NCI-H460 (cell line): ENCODE measurements at places on chromosomes 11 and 22.

DNA sequence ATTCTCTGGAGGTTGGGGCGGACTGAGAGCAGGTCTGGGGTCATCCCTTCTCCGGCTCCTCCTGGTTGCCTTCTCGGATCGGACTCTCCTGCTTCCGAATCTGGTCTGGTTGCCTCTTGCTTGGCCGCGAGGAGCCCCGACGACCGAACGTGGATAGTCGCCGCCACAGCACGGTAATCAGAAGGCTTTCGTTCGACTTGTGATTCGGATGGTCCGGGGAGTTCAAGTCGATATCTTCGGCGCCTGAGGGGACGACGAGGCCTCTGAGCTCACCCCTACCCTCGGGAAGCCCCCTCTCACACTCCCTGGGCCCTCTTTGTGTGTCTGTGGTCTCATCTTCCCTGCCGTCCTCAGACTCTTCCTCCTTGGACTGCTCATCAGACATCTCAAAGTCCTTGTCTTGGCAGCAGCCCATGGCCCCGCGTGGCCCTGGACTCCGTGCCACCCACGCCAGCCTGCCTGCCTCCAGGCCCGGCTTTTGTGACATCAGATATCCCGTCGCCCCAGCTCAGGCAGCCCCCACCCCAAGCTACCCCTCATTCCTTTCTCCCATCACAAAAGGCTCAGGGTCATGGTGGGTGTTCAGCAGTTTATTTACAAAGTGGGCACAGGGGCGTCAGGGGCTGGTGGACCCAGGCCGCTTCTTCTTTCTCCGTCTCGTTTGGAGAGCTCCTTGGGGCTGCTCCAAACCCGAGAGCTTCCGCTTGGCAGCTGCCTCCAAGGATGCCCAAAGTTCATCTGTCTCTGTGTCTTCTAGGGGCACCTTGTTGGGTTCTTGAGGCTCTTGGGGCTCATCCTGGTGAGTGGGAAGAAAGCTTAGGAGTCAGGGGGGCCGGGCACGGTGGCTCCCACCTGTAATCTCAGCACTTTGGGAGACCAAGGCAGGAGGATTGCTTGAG lies at the start of gene TEX54:
Gene TEX54, minus strand, starts transcription at position 506 of the 899 bp plus-strand sequence.
- no peak for DNase-seq

DNA sequence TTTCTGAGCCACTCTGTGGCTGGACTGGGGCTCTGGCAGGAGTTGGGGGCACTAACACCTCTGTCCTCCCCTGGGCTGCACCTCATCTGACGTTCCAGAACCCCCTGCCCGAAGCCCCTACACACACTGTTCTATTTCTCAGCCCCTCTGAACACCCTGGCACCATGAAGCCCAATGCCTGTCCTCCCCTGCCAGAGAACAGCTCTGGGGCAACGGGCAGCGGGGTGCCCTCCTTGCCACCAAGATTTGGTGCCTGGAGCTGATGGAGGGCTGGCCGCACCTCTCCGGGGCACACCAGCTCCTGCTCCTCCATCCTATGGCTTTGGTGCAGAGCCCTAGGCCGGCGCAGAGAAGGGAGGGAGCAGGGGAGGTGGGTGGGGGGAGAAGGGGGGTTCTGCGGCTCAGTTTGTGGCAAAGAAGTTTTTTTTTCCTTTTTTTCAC lies 16.3 kb downstream of the DUSP8 start:
- DNase-seq = no peak

DNA sequence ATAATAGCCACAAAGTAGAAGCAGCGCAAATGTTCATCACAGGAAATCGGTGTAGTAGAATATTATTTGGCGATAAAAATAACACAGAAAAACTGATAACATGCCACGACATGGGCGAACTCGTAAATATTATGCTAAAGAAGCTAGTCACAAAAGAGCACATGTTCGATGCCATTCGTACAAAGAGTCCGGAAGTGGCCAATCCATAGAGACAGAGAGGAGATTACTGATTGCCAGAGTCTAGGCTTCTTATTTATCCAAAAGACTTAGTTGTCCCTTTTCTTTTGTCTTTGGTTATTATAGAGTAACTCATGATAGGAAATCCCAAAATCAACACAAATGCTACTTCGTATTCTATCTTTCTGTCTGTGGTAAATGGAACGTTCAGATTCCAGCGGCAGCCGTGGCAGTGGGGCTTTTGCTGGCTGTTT lies 56.5 kb downstream of the MED15 start:
- no peak for DNase-seq

GRCh38 chr11:130510407-130511006 lies 62.1 kb downstream of the ADAMTS15 start:
- no peak for DNase-seq

- no peak for DNase-seq
These were observed 1.4 kb downstream of the DTX4 start for GRCh38 chr11:59173080-59173963.

DNA sequence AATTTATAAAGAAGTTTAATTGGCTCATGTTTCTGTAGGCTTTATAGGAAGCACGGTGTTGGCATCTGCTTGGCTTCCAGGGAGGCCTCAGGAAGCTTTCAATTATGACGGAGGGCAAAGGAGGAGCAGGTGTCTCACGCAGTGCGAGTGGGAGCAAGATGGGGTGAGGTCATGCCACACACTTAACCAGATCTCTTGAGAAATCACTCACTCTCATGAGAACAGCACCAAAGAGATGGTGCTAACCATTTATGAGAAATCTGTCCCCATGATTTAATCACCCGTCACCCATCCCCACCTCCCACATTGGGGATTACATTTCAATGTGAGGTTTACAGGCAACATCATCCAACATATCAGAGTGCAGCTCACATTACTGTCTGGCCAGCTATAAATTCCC lies 103.5 kb downstream of the ARHGAP8 start:
- no peak for DNase-seq

DNA sequence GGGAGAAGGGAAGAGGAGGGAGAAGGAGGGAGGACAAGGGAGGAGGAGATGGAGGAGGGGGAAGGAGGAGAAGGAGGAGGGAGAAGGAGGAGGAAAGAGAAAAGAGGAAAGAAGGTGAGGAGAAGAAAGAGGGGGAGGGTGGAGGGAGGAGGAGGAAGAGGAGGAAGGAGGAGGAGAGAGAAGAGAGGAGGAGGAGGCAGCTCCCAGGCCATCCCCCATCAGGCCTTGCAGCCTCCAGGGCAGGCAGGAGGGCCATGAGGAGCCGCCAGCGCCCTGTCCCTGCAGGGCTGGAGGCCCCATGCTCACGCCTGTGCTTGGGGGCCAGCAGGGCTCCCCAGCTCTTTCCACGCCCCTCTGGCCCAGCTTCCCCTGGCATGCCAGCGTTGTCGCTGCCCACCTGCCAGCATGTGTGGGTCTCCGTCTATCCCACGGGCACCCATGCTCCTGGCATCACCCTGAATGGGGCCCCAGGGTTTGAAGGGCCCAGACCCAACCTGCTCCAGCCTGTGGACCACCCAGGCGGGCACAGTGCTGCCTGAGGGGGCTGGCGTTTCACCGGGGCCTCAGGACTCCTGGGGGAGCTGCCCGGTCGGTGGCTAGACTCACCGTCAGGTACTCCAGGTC lies 5.2 kb downstream of the TSPAN32 start:
- DNase-seq = no peak

DNA sequence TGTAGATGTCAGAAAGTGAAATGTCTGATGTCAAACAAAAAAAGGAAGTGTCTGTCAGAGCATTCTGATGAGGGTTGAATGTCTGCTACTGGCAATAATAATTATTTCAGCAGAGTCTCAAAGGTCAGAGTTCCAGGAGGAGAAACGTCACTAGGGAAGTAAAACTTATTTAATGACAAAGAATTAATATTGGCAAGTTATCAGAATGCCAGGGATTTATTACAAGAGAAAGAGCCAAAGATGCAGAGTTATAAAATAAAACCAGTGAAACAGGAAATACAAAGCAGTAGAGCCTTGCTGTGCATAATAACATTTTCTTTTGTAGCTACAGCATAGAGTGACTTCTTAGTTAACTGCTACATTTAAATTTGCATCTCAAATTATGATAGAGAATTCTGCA lies 504.0 kb upstream of the LRRC4C start:
- no peak for DNase-seq

- no peak for DNase-seq
These were observed 18.6 kb downstream of the GLB1L2 start for GRCh38 chr11:134350381-134350780.

DNA sequence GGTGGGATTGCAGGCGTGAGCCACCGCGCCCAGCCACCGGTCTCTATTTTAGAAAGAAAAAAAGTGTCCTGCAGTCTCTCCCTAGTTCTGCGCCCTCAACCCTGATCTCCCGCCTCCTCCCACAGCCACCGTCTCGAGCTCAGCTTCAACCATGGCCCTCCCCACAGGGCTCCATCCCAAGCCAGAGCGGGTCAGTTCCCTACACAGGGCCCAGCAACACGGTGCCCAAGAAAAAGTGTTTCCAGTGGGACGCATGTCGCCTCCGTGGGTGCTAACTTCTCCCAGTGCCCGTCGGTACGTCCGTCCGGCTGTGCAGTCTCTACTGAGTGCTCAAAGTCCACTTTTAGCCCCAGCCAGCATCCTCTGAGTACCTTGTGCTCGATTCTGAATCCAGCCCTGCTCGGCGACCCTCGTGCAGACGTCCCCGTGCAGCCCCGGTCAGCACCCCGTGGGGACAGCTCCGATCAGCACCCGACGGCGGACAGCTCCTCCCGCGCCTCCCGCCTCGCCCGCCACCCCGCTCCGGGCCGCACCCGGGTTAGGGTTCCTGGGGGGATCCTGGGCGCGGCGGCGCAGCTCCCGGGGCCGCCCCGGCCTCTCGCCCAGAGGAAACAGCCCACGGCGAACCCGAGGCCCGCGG lies 657 bp upstream of the MAPK8IP2 start:
- no peak for DNase-seq

- no peak for DNase-seq
These were observed 92.6 kb downstream of the SWAP70 start for GRCh38 chr11:9756461-9756860.

DNA sequence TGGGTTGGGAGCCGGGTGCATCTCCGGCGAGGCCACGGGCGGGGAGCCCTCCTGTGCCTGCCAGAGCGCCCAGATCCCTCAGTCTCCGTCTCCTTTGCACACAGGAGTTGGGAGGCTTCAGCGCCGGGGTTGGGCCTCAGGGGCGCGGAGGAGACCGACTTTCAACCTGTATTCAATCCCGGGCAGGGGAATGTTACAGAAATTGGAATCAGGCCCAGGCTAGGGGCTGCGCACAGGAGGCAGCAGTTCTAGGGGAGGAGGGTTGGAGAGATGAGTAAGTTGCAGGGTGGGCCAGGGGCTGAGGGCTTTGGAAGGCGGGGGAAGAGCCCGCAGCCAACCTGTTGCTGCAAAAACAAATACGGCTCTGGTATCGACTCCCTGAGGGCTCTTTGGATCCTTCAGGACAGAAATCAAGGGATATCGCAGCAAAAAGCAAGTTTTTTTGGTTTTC lies 640 bp upstream of the KCNA4 start:
- DNase-seq = no peak

DNA sequence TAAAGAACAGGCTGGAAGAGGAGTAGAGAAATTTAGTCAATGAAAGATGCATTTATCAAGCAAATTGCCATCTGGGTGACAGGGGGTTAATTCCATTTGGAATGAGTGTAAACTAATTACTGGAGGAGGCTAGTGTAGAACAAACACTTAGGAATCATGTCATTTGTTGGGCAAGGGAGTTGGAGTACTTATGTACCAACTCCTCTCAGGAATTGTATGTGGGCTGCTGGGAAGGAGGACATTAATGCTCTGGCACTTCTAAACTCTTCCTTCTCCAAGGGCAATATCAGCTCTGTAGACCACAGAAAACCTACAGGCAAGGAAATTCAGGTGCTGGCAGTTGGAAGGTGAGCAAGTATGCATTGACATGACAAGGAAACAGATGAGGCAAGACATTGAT lies 141.0 kb downstream of the MSANTD4 start:
- no peak for DNase-seq

DNA sequence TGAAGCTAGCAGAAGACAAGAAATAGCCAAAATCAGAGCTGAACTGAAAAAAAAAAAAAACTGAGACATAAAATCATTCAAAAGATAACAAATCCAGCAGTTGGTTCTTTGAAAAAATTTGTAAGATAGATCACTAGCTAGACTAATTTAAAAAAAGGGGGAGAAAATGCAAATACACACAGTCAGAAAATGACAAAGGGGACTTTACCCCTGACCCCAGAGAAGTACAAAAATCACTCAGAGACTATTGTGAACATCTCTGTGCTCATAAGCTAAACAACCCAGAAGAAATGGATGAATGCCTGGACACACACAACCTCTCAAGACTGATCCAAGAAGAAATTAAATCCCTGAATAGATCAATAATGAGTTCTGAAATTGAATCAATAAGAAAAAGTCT lies 914.3 kb upstream of the API5 start:
- no peak for DNase-seq

DNA sequence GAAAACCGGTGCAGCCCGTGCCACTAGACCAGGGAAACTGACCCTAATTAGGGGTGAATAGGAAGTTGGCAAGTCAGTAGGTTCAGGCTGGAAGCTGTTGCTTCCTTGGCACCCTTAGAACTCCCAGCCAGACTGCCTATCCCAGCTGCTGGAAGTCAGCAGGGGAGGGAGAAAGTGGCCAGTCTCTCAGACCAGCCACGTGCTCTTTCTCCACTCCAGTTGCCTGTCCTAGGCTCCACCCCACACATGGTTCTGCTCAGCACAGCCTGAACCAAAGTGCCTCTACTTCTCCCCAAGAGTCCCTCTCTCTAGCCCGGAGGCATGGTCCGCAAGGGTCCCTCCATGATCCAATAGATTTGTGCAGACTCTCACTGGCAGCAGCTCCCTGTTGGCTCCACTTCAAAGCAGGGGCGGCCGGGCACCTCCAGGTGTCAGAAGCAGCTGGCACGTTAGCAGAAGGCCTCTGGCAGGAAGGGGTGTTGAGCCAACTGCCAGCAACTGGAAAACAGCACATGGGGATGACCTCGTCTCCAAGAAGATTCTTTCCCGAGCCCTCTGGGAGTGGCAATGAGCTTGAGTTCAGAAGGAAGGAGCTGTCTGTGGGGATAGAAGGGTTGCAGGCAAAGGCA lies 27.7 kb downstream of the ARFGAP2 start:
- no peak for DNase-seq

GRCh38 chr11:27649800-27650199 lies 50.5 kb downstream of the BDNF start:
- DNase-seq = no peak

- no peak for DNase-seq
These were observed 405.7 kb downstream of the BUD13 start for GRCh38 chr11:116366980-116367645.

GRCh38 chr11:2151500-2152257 lies 9.3 kb downstream of the INS start:
- DNase-seq = peak; percentile 62

GRCh38 chr11:117979481-117980211 lies 6.5 kb upstream of the IL10RA start:
- no peak for DNase-seq

GRCh38 chr11:94310191-94310875 lies 6.0 kb downstream of the IZUMO1R start:
- DNase-seq = no peak

DNA sequence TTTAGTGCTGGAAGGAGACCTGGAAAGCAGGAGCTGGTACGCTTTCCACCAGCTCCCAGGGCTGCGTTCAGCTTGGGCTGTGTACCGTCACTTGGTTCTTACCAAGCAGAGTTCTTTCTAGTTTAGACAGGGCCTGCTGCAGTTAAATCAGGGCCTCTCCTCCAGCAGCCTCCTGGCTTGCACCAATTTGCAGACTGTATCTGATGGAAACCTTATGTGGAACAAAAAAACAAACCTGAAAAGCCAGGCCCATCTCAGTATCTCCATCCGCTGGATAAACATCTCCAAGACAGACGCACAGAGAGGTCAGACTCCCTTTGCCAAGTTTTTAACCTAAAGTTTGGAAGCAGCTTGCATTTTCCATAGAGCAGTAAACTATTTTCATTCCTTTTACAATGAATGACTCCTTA lies 288.6 kb upstream of the SORL1-AS1 start:
- DNase-seq = no peak
